Suprapubic skin (tissue), 4 donors: ENCODE measurements at places on chromosomes 3 and 15.
A peak's percentile ranks its signal among the peaks of the same experiment; 100 is the strongest.

GRCh38 chr15:98776607-98777281 lies 128.4 kb downstream of the IGF1R start:
- DNase-seq = no peak

GRCh38 chr3:42901073-42901415 lies 4.9 kb upstream of the ZNF662 start:
- no peak for DNase-seq

GRCh38 chr15:88710027-88710715 lies 71.4 kb downstream of the ISG20 start:
- no peak for DNase-seq

DNA sequence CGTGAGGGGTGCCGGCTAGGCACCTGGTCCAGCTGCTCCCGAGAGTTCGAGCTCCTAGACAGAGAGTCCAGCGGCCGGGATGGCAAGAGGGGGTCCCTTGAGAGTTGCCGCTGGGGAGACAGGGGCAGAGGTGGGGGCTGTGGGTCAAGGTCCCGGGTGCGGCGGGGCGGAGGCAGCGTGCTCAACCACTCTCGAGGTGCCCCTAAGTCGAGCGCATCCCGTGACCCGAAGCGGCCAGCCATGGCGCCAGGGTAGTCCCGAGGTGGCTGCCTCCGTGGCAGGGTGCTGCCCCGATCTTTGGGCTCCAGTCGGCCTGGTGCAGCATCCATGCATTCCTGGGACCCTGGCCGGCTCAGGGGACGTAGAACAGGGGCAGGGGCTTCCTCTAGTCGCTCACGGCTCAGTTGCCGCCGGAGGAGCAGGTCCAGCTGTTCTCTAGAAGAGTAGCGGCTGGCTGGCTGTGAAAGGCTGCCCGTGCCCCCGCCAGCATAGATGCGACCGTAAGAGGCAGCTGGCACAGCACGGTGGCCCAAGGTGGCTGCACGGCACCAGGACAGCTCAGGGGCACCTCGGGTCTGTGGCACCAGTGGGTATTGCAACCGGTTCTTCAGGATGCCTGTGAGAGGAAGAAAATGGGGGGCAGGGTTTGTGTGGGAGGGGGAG lies 4.8 kb upstream of the SLC26A6 start:
- no peak for DNase-seq

- DNase-seq = no peak
These were observed 84.9 kb upstream of the NEO1 start for GRCh38 chr15:72967397-72967796.

GRCh38 chr3:11631820-11632219 lies 11.9 kb downstream of the VGLL4 start:
- no peak for DNase-seq

DNA sequence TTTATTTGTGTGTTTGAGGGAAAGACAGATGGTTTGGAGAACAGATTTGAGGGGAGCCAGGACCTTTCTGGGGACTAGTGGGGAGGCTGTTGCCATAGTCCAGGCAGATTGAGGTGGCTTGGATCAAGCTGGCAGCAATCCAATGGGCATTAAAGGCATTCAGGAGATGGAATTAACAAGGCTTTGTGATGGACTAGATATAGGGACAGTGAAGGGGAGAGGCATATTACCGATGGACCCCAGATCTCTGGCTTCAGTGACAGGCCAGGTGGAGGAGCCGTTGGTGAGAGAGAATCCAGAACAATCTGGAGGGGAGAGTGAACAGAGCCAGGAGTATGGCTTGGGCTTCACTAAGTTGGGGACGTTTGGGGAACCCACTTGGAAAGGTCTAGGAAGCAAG lies 124.8 kb downstream of the EEFSEC start:
- no peak for DNase-seq

DNA sequence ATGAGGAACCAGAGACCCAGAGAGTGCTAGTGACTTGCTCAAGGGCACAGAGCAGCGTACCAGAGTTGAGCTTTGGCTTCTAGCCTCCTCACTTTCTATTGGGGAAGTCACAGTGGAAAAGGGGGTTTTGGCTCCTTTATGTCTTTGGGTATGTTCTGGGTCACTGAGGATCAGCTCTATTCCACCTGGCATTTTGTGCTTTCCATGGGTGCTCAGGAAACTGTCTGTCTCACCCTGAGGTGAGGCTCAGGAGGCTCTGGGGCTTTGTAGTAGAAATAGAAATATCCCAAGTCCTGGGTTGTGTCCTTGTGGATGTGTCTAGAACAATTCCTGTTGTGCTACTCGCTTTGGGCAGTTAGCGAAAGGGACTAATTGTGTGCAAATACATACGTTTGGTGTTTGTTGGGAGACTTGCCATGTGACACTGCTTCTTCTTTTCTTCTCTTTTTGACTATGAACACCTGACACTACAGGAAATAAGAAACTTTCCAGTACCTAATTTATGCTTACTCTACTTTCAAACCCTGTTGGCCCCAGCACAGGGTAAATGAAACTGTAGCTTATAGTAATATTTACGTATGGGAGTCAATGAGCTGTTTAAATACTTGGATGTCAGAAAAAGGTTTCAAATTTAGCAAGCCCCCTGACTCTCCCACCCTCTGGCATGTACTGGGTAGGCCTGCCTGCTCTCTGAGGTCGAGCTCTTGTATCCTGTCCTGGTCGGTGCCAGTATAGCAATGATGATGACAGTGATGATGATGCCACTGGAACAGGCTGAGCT lies 35.6 kb downstream of the SMAD3 start:
- no peak for DNase-seq

DNA sequence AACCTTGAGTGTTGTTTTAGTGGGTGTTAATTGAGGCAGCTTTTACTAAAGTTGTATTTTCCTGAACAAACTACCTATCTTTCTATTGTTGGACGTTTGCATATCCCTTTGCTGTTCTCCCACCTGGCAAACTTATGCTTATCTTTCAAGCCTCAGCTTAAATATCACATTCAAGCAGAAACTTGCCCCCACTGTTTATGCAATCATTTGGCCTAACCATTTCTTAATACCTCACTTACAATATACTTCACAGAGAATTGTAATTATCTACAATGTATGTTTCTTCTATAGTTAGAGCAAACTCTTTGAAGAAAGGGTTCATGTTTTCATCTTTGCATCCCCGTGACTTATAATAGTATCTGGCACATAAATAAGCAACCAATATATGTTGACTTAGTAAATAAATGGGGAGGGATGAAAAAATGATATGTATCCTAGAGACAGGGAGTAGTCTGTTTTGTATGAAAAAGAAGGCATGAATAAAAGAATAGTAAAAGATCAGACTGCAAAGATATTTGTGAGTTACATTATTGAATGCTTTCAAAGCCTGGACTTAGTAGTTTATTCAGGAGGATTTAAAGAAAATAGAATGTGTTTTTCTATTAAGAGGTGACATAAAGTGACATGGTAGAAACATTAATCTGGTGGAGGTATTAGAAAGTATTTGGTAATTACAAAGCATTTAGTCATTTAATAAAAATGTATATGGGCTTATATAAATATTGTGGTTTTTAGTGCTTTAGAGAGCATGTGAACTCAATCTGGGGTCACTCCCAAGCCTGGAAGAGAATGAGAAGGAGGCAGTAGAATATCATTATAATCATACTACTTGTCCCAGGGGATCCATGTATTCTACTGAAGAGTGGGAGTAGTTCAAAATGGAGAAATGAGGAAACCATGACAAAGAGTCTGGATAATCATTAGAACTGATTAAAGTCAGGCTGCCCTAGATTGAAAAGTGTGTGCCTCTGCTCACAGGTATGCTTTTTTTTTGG lies 60.0 kb upstream of the DCBLD2 start:
- no peak for DNase-seq

DNA sequence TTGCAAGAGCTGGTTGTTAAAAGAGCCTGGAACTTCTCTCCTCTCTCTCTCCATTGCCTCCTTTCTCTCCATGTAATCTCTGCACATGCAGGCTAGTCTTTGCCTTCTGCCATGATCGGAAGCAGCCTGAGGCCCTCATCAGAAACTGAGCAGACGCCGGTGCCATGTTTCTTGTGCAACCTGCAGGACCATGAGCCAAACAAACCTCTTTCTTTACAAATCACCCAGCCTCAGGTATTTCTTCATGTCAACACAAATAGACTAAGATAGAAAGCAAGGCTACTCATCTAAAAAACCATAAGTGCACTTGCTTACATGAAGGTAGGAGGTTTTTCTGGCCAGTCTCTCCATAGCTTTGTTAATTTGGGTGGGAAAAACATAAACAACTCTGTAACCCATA lies 8.7 kb downstream of the PDZRN3 start:
- no peak for DNase-seq

DNA sequence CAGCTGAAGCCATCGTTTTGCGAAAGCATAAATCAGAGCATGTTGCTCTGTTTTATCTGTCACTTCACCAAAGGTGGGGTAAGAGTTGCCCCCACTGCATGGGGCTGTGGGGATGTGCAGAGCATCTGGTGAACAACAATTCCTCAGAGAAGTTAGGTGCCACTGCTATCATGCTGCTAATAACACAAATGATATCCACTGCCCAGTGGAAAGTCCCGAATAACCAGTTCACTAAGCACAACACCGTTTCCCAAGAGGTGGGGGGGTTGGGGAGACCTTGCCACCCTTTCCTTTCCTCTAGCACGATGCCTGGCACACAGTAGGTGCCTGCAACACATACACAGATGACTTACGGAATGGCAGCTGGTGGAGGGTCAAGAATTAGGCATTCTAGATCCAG lies 38.6 kb downstream of the FAM3D start:
- no peak for DNase-seq

- DNase-seq = no peak
These were observed 28.1 kb upstream of the CTDSPL start for GRCh38 chr3:37833302-37834186.

GRCh38 chr15:81001152-81002008 lies 657 bp downstream of the TLNRD1 start:
- peak; percentile 88 for DNase-seq

- DNase-seq = no peak
These were observed 380.7 kb downstream of the LPP start for GRCh38 chr3:188534633-188535032.

- no peak for DNase-seq
These were observed 61.2 kb upstream of the PTX3 start for GRCh38 chr3:157375342-157375986.

GRCh38 chr3:118955914-118956556 lies 78.6 kb downstream of the IGSF11 start:
- DNase-seq = no peak

DNA sequence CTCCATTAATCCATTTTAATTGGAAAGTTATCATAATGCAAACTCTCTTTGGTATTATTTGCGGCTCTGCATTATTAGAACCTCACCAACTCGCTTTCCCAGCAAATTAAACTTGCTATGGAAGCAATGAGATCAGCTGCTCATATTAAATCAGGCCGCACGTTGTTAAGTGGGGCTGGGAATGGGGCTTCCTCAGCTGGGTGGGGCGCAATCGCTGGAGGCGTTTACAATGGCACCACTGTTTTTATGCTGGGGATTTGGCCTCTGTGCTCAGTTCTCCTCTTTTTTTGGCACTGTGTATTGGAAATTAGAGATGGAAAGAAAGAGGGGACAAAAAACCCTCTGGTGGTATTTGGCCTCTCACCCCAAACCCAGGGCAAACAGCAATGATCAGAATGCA lies 72.2 kb downstream of the RPLP1 start:
- DNase-seq = peak; percentile 12
